NCI-H2081 treated with DMSO at 0.1 percent for 48 hours (cell line): ENCODE measurements at places on chromosomes 2 and 18.

- DNase-seq = no peak
Measured at GRCh38 chr2:156512451-156512850, 76.3 kb downstream of the GPD2 start.

DNA sequence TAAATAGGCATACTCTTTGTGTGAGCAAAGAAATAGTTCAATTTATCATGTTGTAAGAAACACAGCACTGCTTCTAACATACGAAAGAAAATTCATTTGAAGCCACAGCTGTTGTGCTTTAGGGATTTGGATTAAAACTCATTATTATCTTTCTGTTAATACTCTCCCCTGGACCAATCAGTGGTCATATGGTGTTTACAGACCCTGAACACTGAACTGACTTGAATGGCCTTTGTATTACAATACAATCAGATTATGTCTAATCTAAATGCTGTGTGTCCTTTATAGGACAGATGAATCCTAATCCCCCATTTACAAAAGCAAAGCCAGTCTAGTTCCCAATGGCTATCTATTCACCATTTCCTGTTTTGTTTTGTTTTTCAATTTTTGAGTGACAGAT is 36.5 kb downstream of the ZNF385B start:
- no peak for DNase-seq

- DNase-seq = no peak
Measured at GRCh38 chr18:3610813-3611212, 160.8 kb downstream of the TGIF1 start.

DNA sequence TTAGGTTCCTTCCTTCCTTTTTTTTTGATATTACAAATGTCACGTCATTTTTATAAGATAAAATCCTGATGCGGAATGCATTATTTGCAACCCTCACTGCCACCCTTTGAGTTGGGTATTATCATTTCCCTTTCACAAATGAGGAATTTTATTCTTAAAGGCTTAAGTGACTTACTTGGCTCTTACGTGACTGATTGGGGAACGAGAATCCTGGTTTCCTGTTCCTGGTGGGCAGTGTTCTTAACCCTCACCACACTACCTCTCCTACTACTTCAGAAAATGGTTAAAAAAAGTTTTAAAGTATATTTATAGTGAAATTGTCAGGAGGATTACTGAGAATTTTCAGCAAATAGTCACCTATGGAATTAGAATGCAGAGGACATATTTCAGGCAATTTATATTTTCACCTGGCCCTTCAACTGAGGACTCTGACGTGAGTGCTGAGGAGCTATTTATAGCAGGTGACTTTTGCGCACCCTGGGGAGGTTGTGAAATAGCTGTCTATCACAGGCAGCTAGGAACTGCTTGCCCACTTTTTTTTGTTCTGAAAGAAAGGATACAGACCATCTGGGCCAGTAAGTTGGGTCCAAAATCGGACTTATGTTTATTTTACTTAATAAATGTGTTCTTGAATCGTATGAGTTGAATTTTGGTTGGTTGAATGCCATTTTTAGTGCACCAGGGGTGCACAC is 18.7 kb upstream of the RASGRP3 start:
- DNase-seq = no peak

DNA sequence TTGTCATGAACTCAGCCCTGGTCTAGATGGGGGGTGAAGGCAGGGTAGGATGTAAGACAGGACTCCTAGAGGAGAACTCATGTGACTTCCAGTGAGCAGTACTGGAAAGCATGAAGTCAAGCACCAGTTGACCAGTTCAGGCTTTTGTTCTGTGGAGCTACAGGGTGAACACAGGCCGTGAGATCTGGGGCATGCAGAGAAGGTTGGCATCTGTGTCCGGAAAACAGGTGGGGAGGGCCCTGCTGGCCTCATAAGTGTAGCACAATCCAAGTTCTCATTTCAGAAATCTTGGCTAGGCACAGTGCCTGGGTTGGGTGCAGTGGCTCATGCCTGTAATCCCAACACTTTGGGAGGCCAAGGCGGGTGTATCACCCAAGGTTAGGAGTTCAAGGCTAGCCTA is 50.9 kb upstream of the SPATS2L start:
- no peak for DNase-seq

- no peak for DNase-seq
Measured at GRCh38 chr18:30582078-30582477, 460.5 kb downstream of the DSC3 start.

- no peak for DNase-seq
Measured at GRCh38 chr18:62781893-62782292, 66.6 kb downstream of the PHLPP1 start.

GRCh38 chr2:212721026-212721451 is 182.4 kb upstream of the ERBB4 start:
- DNase-seq = no peak

DNA sequence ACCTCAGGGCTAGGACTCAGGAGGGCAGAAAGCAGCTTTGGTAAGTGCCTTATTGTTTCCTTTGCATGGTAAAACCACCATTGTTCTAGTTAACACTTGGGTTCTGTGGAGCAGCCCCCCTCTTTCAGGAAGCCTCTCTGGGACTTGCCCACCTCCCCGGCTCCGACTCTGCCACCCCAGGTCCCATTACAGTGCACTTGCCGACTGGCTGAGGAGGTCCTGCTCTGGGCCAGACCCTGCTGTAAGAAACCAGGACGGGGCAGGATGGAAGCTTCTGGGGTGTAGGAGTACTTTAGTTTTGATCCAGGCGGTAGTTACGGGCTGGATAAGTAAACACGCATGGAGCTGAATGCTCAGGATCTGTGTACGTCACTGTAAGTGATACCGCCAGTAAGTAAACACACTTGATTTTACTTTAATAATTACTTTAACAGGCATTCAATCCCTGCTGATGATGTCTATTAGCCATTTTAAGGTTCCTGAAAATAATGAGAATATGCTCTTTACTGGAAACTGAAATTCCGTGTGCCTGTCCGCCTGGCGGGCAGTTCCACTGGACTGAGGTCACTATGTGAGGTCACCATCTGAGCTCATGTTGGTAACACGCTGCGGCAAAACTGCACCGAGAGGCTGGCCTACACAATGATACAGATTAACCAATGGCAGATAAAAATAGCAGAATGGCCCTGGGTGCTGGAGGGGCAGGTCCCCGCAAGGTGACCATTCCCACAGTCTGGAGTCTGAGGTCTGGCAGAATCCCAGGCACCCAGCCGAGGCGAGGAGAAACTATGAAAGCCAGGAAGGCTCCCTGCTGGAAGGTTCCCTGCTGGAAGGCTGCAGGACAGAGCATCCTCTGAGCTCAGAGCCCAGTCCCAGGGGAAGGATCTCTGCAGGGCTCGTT is 25.2 kb downstream of the HS1BP3 start:
- DNase-seq = no peak

DNA sequence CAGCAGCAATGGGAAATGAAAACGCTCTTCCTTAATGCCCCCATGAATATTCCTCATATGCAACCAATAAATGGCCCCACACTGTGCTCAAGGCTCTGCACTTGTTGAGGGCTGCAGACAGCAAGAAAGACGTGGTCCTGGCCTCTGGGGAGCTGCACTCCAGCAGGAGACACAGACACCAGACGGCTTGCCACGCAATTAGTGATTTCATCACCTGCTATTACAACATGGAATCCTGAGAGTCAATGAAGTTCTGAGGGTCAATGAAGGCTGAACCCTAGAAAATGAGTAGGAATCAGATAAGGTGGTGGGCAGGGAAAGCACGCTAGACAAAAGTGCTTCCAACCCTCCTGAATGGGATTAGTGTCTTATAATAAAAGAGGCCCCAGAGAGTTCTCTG is 18.9 kb downstream of the CREG2 start:
- no peak for DNase-seq

- DNase-seq = no peak
Measured at GRCh38 chr2:231364061-231364460, 31.4 kb upstream of the B3GNT7 start.

DNA sequence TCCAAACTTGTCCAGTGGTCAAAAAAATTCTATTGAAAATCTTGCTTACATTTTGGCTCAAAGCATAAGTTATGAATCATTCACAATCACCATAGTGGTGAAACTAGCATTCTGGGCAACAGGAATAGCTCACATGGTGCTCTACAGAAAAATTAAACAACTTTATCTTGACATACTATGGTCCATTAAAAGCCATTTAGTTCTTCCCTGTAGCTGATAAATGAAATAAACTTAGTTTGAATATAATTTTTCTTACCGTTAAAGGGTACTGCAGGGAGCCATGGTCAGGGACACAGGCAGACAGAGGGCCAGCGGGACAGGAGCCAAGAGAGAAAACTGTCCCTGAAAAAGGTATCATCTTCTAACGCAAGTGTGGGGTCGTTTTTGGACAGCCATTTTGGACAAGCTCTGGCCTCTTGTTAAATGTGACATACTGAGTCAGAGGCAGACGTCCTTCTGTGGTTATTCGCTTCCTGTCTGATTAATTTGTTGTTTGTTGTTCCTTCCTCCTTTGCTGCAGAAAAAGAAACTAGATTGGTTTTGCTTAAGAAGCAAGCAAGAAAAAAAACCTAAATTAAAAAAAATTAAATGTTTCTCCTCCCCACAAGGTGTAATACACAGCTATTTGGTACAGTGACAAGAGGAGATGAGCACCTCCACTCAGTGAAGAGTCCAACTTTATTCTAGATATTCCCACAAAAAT is at the start of gene WIPF1:
TSS of gene WIPF1 (minus strand) at position 460 of the 703 bp plus-strand sequence. CDS start 12,231 bp downstream, outside the sequence.
- DNase-seq = no peak

- no peak for DNase-seq
Measured at GRCh38 chr2:134152045-134153010, 101.5 kb upstream of the MGAT5 start.

DNA sequence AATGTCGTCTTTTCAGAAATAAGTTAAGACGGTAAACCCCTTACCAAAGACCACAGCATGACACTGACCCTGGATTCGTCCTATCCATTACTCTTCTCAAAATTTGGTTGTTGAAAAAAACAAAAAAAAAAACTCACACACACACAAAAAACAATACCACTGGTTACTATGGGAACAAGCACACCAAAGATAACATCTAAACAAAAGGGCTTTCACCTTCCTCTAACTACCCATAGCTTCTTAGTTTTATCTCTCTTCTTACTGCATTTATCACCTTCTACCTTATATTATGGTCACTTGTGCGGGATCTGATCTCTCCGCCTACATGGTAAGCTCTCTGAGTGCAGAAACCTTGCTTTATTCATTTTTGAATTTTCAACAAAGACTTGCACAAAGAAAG is 192.7 kb downstream of the STK39 start:
- no peak for DNase-seq

DNA sequence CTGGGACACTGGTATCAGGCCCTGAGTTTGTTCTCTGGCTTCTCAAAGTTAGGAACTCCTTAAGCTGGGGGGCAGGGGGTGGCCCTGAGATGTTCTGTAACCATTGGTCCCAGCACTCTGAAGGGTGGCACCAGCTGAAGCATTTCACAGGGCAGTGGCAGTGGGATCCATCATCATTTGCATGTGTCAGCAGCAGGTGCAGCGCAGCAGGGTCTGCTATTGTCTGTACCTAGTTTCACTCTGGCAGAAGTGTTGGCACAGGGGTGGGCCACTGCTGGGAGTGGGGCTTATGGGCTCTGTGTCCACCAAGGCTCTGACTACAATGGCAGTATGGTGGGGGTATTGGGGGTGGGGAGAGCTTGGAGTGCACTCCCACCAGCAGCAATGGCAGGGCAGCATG is 460.4 kb upstream of the ZNF804A start:
- DNase-seq = no peak

GRCh38 chr2:179939259-179939658 is 67.8 kb downstream of the CWC22 start:
- no peak for DNase-seq

DNA sequence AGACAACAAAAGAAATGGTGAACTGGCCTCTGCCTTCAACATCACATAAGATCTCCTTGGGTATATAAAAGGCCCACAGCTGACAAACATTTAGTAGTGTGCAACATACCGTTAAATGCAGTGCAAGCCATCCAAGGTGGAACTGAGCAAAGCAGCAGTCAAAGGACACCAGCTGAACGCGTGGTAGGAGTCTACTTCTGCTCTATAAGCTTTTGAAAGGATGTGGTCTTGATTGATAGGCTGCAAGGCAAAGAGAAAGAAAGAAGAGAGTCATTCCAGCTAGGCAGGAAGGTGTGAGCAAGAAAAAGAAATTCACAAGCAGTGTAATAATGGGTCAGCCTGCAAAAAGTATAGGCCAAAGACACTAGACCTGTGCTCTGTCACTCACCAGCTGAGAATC is 356.3 kb downstream of the SATB2 start:
- DNase-seq = no peak

DNA sequence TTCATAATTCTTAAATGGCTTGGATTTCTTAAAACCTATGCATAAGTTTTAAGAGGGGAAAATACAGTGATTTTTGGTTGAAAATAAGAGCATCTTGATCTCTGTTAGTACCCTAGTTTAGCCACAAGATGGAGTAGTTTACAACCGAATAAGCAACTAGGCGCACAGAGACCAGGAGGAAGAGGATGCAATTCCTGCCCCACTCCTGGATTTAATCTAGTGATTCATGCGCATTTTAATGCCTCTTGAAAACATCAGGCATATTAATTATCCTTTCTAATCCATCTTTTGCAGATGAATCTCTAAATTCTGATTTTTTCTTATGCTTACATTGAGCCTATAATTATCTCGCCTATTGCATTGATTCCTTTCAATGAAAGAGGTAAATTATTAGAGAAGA is 76.7 kb downstream of the MRPS9 start:
- DNase-seq = no peak

DNA sequence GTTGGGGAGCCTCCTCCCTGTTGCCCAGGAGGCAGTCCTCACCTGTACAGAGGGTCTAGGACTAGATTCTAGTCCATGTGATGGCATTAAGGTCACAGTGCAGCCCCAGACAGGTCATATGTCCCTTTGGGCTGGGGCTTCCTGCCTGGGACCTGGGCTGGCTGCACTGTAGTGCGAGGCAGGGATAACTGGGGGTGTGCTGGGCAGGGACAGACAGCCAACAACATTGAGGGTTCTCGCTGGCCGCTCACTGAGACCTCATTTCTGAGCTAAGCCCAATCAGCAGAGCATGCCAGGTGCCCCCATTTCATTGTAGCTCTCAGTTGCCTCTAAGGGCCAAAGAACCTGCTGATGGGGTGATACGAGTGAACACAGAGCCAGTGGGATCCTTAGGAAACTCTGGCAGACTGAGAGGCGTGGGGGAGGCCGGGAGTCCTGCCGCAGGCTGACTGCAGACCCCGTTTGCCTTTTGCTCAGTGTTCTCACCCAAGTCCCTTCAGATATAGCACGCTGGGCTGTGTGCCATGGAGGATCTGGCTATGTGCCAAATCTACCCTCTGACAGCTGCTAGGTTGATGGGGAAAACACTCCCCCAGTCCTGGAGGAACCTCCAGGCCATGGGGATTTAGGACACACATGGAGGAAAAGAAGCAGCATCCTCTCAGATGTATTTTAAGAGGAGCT is 51.9 kb downstream of the DYSF start:
- DNase-seq = no peak
